ENCODE measurements at places on chromosomes 3 and 15. TPM values are rescaled to one million over a fixed set of nuclear protein-coding genes. Genes with fewer than 3 reads are reported as not detected.
A peak's percentile ranks its signal among the peaks of the same experiment; 100 is the strongest.

Gene POC1A
- 0.24 TPM for total RNA-seq

GRCh38 chr15:77516076-77516475 is 95.4 kb downstream of the HMG20A start:
- no peak for DNase-seq

Gene ADAMTS9
- not detected for total RNA-seq

Gene CATSPER2
- total RNA-seq: 5.2 TPM

DNA sequence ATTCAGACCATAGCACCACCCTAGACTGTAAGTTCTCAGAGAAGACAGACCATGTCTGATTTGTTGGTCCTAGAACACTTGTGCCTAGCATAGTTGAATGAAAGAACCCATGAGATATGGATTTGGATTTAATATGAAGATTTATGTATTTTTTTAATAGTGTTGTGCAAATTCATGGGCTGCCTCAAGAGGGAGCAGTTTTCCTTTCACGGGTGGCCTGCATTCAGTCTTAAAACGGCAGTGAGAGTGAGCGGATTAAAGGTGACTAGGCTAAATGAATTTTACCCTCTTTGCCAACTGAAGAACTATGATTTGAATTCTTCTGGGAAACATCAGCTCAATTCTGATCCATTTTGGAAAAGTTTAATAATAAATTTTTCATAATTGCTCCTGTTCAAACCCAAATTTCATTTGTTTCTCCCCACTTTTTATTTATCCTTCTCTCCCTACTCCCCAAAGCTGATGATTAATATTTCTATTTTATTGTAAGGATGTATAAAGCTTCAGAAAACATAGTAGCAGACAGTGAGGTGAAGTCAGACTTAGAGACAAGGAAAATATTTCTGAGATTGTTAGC is 67.3 kb downstream of the MORC1 start:
- DNase-seq: no peak

DNA sequence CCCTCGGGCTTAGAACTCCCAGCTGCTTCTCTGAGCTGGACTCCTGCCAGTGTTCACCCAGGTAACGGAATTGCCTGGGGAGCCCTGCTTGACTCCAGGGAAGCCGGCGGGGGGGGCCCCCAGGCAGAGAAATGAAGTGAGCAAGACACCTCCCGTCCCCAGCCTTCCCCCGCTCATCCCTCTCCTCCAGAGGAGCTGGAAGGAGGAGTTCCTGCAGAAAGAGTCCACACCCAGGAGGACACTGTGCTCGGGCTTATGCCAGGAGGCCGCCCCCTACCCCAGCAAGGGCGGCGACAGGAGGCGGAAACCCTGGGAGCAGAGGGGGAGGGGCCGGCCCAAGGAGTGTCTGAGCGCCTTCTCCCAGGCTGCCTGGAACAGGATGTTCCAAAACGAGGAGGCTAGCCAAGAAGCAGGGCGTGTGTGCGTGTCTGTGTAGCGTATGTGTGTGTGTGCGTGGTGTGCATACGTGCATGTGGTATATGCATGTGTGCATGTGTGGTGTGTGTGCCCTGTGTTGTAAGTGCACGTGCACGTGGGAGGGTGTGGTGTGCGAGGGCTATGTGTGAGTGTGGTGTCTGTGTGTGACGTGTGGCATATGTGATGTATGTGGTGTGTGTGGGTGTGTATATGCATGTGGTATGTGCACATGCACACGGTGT is 511.3 kb downstream of the SHQ1 start:
- no peak for DNase-seq

GRCh38 chr3:175274474-175275218 is 415.5 kb downstream of the NAALADL2 start:
- DNase-seq: no peak

- DNase-seq: no peak
These were observed 69.3 kb downstream of the RPL39L start for GRCh38 chr3:187069857-187070516.

Gene CTXND1
- not detected for total RNA-seq

Gene LNP1
- 1.1 TPM for total RNA-seq

Gene CPLX3
- 0.36 TPM for total RNA-seq

- DNase-seq: peak; percentile 41
These were observed at the start of gene SHF for GRCh38 chr15:45187894-45188830. Gene SHF, minus strand, starts transcription at chr15:45187966. Its CDS starts 15 bp downstream, at chr15:45187951.

DNA sequence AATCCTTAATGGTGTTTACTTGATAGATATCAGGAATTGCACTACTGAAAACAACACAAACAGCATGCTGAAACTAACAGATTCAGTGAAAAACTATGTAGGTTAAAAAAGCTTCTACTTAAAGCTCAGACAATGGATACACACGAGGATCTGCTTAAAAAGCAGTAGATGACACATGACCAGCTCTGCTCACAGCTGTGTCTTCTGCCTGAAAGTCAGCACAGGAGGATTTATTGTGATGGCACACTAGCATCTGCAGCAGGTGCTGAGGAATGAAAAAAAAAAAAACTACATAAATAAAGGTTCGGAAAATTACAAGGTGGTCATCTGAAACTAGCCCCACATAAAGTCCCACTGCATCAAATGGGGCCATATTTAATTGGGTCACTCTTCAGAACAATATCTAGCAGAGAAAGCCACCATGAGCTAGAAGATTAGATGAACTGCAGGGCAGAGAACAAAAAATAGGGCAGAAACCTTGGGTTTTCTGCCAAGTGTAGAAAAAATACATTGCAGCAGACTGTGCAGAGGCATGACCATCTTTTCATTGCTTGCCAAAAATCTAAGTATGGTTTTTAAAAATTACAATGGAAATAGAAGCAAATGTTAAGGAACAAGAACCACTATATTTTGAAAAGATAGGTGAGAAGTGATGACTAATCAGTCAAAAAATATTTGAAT is 13.2 kb upstream of the GOLM2 start:
- DNase-seq: no peak

- DNase-seq: no peak
These were observed 183.6 kb downstream of the KCNH8 start for GRCh38 chr3:19331931-19332330.

Gene KBTBD12
- total RNA-seq: not detected

- no peak for DNase-seq
These were observed 215.9 kb upstream of the PEX5L start for GRCh38 chr3:180252683-180253082.

GRCh38 chr15:96028620-96029019 is 301.9 kb upstream of the NR2F2 start:
- DNase-seq: no peak

- DNase-seq: no peak
These were observed 109.4 kb downstream of the FILIP1L start for GRCh38 chr3:100004931-100005330.

Gene CCR9
- 23.4 TPM for total RNA-seq

Measured in CD8-positive, alpha-beta T cell (primary cell).